ENCODE measurements at places on chromosomes 4 and X.

- no peak overlapping the region for H3K27ac ChIP-seq
- H3K4me1 ChIP-seq, result peaks cover 10% of the 10 kb centered on the region
- H3K36me3 ChIP-seq, result no peaks in the 10 kb centered on the region
- no peaks in the 10 kb centered on the region for H3K27me3 ChIP-seq
- H3K4me3 ChIP-seq, result no peak overlapping the region
- DNase-seq, result no peak
Measured at GRCh38 chrX:45749375-45749774, 548.7 kb upstream of the DIPK2B start.

- DNase-seq, result no peak
- H3K27ac ChIP-seq, result no peak overlapping the region
- no peaks in the 10 kb centered on the region for H3K27me3 ChIP-seq
- no peaks in the 10 kb centered on the region for H3K36me3 ChIP-seq
- no peaks in the 10 kb centered on the region for H3K4me1 ChIP-seq
- H3K4me3 ChIP-seq, result no peak overlapping the region
Measured at GRCh38 chr4:123452616-123453015, 56.0 kb downstream of the SPRY1 start.

- DNase-seq, result no peak
- H3K4me1 ChIP-seq, result no peaks in the 10 kb centered on the region
- no peaks in the 10 kb centered on the region for H3K36me3 ChIP-seq
- no peaks in the 10 kb centered on the region for H3K27me3 ChIP-seq
Measured at GRCh38 chrX:19063030-19063429, 59.2 kb downstream of the ADGRG2 start.

- no peaks in the 10 kb centered on the region for H3K36me3 ChIP-seq
- H3K4me3 ChIP-seq, result no peak overlapping the region
- H3K4me1 ChIP-seq, result no peaks in the 10 kb centered on the region
- H3K27me3 ChIP-seq, result peaks cover 30% of the 10 kb centered on the region
Measured at GRCh38 chr4:184145596-184145995, 72.1 kb downstream of the ENPP6 start.

DNA sequence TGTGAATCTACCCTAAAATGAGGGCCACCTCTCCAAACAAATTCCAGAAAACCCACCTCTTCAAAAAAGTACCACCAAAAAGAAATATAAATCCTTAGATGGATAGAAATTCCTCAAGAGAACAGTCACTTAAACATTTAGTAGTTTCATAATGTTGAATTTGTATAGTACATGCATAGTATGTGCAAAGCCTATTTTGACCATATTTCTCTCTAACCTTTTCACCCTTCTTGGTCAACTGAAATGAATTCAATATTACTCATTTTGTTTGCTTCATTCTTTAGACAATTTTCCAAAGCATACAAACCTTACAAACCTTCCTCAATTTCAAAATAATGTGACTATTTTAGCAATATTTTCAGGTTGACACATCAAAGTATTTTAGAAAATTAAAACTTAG is 4.1 kb downstream of the RHOXF1 start:
- no peak overlapping the region for H3K27ac ChIP-seq
- H3K27me3 ChIP-seq, result no peaks in the 10 kb centered on the region
- H3K4me1 ChIP-seq, result no peaks in the 10 kb centered on the region
- no peaks in the 10 kb centered on the region for H3K36me3 ChIP-seq

DNA sequence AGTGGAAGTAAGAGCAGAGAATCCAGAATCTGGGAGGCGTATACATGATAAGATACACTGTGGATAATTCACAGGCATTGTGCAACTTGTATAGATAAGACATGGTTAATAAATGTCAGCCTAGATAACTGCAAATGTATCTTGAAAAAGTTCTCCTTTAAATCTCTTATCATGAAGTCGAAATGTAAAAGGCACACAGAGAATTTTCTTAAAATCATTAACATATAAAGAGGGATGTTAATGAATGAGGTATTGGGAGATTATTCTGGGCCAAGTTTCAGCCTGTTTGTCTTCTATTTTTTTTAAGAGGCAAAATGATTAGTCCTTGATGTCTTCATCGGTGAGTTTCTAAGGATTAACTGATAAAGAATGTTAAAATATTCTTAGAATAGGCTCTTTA is 835 bp downstream of the TDO2 start:
- H3K27me3 ChIP-seq, result peaks cover 2% of the 10 kb centered on the region
- H3K36me3 ChIP-seq, result no peaks in the 10 kb centered on the region
- no peak overlapping the region for H3K4me3 ChIP-seq
- DNase-seq, result no peak
- H3K27ac ChIP-seq, result no peak overlapping the region

DNA sequence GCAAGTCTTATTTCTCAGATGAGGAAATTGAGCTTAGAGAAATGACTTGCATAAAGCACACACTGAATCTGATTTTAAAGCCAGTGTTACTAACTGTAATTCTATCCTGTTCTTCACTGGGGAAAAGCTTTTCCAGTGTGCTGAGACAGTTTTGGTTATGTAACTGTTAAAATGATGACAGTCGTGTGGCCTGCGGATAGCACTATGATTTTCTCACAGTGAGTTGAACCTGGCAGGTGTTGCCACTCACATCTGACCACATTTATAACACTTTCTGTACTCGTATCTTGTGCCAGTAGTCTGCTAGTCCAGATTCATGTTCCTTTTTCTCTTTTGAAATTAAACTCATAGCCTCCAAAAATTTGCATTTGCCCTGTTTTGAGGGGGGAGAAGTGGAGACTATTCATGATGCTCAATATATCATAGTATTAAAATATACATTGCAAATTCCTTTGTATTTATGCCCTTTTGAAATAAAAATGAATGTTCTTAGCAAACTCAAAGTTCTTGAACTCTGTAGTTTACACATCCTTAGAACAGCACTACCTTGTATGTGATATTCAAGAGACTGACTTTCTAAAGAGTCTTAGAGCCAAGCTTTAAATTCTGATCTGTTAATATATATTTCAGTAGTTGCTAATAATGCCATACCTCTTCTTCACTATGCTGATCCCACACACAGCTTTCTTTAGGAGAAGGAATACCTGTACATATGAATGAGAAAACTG is 132.3 kb downstream of the PDLIM5 start:
- DNase-seq, result no peak
- H3K27me3 ChIP-seq, result no peaks in the 10 kb centered on the region
- no peaks in the 10 kb centered on the region for H3K4me1 ChIP-seq
- no peak overlapping the region for H3K27ac ChIP-seq
- H3K36me3 ChIP-seq, result no peaks in the 10 kb centered on the region

DNA sequence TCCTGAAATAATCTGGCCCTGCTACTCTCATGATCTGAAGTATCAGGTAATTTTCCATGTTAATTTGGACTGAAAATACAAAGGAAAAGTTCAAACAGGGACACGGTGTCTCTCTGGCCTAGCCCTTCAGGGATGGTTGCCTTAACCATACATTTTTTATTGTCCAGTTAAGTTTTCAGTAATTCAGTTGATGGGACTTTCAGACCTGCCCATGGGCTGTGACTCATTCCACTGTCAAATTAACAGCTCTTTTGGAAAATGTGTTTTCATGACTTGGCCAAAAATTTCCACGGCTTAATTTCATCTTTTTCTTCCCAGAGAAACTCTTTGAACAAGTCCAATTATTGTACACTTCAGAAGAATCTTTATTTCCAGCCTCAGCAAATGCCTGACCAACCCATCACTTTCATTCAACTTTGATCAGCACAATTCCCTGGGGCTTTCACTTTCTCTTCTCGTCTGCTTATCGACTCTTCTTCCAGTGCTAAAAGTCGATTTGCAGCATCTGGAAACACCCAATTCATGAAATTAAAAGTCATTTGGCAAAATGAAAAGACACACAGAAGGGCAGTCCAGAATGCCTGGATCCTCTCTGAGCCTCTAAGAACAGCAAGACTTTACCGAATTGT is 293.9 kb downstream of the RAB28 start:
- no peak overlapping the region for H3K4me3 ChIP-seq
- no peaks in the 10 kb centered on the region for H3K36me3 ChIP-seq
- no peak overlapping the region for H3K27ac ChIP-seq
- no peak for DNase-seq

- H3K4me3 ChIP-seq, result no peak overlapping the region
- no peaks in the 10 kb centered on the region for H3K27me3 ChIP-seq
- H3K36me3 ChIP-seq, result no peaks in the 10 kb centered on the region
- H3K27ac ChIP-seq, result no peak overlapping the region
- DNase-seq, result no peak
- H3K4me1 ChIP-seq, result no peaks in the 10 kb centered on the region
Measured at GRCh38 chrX:38278682-38279081, 48.6 kb downstream of the RPGR start.

DNA sequence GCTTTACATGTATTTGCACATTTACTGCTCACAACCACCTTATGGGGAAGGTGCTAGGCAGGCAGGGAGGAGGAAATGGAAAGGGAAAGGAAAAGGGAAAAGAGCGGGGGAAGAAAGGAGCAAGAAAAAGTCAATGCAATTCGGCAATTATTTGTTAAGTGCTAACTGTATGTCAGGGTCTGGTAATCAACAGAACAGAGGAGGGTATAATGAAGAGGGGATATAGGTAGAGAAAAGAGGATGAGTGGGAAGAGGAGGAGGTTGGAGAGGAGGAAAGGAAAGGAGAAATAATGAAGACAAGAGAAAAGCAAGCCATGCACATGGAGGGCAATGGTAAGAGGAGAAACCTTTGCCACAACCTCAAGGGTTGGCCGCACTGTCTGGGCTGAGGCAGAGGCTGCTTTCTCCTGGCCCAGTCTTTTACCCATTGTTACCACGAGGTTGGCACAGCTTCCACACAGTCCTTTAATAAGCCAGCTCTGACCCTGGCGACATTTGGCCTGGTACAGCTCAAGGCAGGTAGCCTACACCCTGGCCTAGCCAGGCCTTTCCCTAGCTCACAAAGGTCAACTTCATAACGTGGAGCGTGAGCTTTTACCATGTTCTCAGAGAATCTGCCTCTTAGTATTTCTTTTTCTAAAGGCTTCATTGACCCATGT is 836 bp downstream of the BTK start:
- H3K4me1 ChIP-seq, result no peaks in the 10 kb centered on the region
- no peak for DNase-seq
- no peaks in the 10 kb centered on the region for H3K36me3 ChIP-seq
- no peaks in the 10 kb centered on the region for H3K27me3 ChIP-seq
- no peak overlapping the region for H3K4me3 ChIP-seq
- H3K27ac ChIP-seq, result no peak overlapping the region

- peaks cover 8% of the 10 kb centered on the region for H3K4me1 ChIP-seq
- no peaks in the 10 kb centered on the region for H3K27me3 ChIP-seq
- DNase-seq, result no peak
- H3K4me3 ChIP-seq, result peak overlapping the region; percentile 80
- H3K27ac ChIP-seq, result peak overlapping the region; percentile 65
Measured at GRCh38 chr4:119211867-119212233, 663 bp upstream of the USP53 start.

DNA sequence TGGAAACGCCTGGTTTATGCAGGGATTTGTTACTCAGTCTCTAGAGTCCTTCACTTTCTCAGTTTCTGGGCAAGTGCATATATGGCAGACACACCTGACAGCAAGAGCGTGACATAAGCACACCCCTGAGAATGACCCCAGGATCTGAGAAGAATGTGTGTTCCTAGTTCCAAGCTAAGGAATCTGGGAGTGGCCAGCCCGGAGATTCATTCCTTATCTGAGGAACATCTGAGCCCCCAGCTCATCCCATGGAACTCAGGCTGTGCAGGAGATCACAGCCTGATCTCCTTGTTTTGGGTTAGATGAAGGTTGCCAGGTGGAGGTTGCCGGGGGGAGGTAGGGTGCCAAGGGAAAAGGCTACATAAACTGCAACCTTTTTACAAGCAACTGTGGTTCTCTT is 23.8 kb upstream of the KIAA0232 start:
- H3K27ac ChIP-seq, result no peak overlapping the region
- no peaks in the 10 kb centered on the region for H3K36me3 ChIP-seq
- H3K27me3 ChIP-seq, result no peaks in the 10 kb centered on the region
- no peak for DNase-seq
- no peak overlapping the region for H3K4me3 ChIP-seq
- no peaks in the 10 kb centered on the region for H3K4me1 ChIP-seq

DNA sequence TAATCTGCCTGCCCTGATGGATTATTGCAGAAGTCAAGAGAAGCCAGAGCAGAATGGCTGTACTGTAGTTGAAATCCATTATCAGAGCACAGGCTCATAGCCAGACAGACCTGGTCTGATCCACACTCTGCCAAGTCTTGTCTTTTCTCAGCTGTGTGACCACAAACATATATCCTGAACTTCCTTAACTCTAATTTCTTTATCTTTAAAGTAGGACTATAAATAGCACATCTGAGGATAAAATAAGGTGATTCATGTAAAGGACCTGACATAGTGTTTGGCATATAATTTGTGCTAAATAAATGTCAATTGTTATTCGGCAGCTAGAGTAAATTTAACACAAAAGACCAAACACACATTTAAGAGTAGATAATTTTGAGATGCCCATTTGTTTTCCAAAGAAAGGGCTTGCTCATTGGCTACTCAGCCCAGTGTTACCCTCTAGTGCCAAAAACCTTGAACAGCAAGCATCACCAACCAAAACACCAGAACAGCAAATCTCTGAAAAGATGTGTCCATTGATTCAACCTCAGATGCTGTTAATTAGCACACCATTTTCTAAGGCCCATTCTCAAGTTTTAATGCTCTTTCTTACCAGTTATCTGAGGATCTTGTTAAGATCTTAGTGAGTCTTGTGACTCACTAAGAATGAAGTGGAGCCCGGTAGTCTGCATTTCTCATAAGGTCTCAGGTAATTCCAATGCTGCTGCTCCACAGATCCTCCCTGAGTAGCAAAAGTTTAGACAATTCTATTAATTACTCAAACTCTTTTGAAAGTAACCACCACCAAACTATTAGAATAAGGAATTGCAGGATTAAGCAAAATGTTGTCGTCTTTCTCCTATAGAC is 108.8 kb downstream of the HHIP start:
- no peaks in the 10 kb centered on the region for H3K4me1 ChIP-seq
- no peak overlapping the region for H3K27ac ChIP-seq
- no peak for DNase-seq
- H3K36me3 ChIP-seq, result no peaks in the 10 kb centered on the region
- no peak overlapping the region for H3K4me3 ChIP-seq
- H3K27me3 ChIP-seq, result no peaks in the 10 kb centered on the region
